AML-193 (cell line): ENCODE measurements at places on chromosomes 2 and 18.
A peak's percentile ranks its signal among the peaks of the same experiment; 100 is the strongest.

- DNase-seq, result no peak
These were observed 114.4 kb upstream of the SIX2 start for GRCh38 chr2:45123521-45124191.

GRCh38 chr2:121095257-121096080 lies 189.5 kb downstream of the TFCP2L1 start:
- DNase-seq, result peak; percentile 39

- no peak for DNase-seq
These were observed 21.0 kb downstream of the AGAP1 start for GRCh38 chr2:235514627-235515363.

GRCh38 chr2:22901471-22902179 lies 483.4 kb upstream of the KLHL29 start:
- DNase-seq, result no peak

GRCh38 chr2:36677996-36678605 lies 18.4 kb upstream of the VIT start:
- DNase-seq, result peak; percentile 53

DNA sequence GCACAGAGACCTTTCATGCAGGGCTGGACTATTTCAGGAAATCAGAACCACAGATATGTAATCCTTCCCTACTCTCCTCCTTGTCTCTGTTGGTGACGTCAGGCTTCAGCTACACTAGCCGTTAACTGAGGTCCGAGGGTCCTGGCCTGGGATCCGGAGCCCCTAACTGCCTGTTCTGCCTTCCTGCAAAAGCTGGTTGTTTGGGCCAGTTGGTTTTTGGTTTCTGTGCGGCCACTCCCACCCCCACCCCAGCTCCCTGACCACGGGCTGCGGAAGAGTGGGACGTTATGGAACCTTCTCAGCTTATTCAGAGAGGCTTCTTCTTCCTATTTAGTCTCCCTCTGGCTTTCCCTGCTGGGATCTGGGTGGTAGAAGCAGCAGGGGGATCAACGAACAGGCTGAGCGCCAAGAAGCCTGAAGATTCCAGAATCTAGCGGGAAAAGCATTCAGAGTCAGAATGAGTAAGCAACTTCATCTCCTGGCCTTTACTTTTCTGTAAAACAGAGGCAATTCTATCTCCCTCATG lies 49.3 kb upstream of the ROCK2 start:
- DNase-seq, result no peak
